Activated CD4-positive, alpha-beta T cell treated with anti-CD3 and anti-CD28 coated beads for 24 hours (primary cell): ENCODE measurements at places on chromosomes 12 and 14.

DNA sequence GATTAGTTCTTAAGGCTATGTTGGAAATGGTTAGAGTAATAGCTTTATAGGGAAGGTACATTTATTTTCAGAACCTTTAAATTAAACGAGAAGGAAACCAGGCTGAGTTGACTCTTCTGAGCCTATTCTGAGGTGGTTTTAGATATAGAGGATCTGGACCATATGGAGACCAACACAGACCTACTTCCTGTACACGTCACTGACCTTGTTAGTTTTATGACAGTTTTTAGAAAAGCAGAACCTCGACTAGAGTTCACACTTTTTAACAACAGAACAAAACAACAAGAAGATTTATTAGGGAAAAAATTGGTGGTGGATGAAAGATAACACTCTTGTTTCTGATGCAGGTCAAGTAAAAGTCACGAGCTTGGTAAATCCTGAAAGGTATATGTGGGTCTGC lies 107.1 kb downstream of the NPAS3 start:
- no peak for DNase-seq

- no peak for DNase-seq
Observed at GRCh38 chr12:14416658-14417057, 51.2 kb downstream of the ATF7IP start.

DNA sequence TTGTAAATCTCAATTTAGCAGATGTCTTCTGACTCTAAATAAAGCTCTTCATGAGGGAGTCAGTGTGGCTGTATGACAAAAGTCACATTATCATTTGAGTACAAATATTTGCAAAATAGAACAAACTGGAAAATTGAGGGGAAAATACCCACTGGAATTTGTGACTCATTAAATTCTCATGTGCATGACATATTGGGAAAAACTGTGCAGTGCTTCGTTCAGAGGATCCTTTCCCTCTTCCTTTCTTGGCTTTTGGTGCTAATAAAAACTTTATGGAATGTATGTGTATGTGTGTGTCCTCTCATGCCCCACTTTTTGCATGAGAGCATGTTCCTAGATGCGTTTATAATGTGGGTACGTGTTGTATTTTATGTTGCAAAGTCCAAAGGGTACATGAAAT lies 267.8 kb downstream of the KTN1 start:
- no peak for DNase-seq

DNA sequence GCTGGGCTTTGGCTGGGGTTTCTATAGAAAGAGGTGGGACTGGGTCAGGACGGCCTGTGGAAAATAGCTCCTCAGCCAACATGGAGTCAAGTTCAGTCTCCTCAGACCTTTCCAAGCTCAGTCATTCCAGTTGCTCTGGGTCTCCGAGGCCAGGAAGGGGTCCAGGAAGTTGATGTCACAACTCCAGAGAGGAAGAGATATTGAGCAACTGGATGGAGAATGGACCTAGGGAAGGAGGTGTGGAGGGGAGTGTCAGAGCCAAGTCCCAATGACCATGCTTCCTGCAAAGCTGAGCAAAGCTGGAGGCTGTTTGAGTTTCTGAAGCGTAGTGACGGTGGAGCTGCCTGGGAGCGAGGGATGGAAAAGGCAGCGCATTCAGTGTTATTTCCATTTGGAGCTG lies 86.1 kb downstream of the SLC24A4 start:
- no peak for DNase-seq
